DMS79 (cell line): ENCODE measurements at places on chromosomes 12 and 14.

DNA sequence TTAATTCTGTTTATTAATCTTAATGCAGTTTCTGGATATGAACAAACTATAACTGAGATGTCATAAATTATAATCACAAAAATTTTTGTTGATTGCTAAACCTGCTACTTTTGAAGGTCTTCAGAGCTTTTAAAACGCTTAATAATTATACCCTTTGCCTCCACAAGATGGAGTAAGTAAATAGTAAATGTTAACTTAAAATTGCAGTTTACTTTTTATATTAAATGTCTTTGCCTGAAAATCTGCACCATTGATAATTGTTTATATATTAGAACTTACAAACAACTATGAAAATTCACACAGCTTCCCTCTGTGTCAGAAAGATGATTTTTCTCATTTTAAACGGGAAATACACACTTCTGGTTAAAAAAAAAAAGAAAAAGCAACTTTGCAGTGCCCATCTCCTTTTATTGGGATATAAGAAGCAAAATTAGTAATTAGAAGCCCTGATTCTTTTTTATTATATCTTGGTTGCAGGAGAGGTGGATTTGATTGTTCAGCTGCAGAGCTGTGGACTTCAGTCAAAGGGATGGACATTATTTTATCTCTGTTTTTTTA is 35.6 kb downstream of the SCFD1 start:
- DNase-seq = no peak

- DNase-seq = no peak
Observed at GRCh38 chr14:87888136-87888999, 104.6 kb downstream of the GALC start.

DNA sequence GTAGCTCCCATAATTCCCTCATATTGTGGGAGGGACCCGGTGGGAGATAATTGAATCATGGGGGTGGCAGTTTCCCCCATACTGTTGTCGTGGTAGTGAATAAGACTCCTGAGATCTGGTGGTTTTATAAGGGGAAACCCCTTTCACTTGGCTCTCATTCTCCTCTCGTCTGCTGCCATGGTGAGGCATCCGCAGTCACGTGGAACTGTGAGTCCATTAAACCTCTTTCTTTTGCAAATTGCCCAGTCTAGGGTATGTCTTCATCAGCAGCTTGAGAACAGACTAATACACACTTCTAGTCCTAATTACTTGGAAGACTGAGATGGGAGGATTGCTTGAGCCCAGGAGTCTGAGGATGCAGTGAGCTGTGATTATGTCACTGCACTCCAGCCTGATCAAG is 64.4 kb downstream of the TMX1 start:
- DNase-seq = no peak

DNA sequence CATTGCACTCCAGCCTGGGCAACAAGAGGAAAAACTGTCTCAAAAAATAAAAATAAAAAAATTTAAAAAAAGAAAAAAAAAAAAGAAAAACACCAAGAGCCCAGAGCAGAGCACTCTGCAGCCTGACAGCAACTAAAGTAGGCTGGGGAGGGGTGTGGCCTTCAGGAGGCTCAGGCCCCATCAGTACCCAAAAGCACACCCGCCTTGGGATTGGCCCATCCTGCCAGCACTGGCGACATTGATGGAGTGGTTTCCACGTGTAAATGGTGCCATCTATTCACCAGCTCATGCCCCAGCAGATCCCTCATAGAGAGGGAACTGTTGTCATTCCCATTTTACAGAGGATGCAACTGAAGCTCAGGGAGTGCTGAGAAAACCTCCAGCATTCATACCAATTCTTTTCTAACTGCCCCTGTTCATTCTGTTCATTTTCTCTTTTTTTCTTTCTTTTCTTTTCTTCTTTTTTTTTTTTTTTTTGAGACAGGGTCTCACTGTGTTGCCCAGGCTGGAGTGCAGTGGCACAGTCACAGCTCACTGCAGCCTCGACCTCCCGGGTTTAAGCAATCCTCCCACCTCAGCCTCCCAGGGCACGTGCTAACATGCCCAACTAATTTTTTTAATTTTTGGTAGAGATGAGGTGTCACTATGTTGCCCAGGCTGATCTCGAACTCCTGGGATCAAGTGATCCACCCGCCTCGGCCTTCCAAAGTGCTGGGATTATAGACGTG is 89.3 kb downstream of the IRF2BPL start:
- no peak for DNase-seq

- no peak for DNase-seq
Observed at GRCh38 chr12:111757361-111758119, 9.2 kb upstream of the ALDH2 start.

- no peak for DNase-seq
Observed at GRCh38 chr14:27427796-27428195, 830.0 kb upstream of the NOVA1 start.

DNA sequence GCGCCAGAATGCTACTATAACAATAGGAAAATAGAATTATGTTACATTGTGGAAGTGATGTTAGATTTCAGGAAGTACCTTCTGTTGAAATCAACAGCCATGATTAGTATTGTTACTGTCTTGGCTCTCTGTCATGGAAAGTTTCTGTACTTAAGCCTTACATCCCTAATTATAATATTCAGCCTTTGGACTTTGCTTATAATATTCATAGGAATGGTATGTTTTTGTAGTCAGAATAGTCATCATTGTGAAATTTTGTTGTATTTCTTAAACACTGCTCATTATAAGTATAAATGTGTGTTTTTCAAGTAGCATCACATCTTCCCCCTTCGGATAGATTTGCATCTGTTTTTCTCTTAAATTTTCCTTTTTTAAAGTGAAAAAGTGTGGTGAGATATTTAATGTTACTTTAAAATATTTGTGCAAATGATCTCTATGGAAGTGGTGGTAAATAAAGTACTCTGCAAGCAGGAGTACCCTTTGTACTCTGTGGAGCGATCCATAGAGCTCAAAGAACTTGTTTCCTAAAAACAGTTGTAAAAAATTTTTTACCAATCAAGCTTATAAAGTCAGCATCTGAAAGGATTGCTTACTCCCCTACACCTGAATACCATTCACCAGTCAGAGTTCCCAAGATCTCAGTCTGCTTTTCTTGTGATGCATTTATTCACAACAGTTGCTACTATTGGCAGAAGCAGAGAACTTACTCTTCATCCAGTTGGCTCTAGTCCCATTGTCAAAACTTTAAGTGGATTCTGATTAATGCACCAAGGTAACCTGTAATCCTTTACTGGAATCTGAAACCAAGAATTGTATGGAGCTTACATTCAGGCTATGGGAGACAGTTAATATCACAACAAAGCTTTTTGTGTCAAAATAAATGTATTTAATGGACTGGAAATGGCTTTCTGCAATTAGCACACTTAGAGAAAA is 87.8 kb downstream of the RIC8B start:
- DNase-seq = peak; percentile 1

- DNase-seq = peak; percentile 93
Observed at GRCh38 chr14:76918782-76919394, 92.7 kb downstream of the LRRC74A start.

- no peak for DNase-seq
Observed at GRCh38 chr12:32918890-32919801, 22.6 kb upstream of the PKP2 start.

DNA sequence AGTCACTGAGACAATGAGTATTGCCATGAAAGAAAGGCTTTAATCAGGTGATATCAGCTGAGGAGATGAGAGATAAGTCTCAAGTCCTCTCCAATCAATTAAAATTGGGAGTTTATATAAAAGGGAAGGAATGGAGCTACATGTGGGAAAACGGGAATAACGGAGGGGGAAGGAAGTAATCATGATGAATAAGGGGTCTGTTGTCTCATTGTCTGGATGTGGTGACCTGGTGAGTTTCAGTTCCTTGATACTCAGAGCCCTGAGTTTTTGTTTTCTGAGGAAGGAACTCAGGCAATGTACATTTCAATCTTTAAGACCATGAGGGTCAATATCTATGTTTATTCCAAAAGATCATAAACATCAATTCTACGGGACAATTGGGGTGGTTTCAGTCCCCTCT is 198.8 kb downstream of the KITLG start:
- no peak for DNase-seq

DNA sequence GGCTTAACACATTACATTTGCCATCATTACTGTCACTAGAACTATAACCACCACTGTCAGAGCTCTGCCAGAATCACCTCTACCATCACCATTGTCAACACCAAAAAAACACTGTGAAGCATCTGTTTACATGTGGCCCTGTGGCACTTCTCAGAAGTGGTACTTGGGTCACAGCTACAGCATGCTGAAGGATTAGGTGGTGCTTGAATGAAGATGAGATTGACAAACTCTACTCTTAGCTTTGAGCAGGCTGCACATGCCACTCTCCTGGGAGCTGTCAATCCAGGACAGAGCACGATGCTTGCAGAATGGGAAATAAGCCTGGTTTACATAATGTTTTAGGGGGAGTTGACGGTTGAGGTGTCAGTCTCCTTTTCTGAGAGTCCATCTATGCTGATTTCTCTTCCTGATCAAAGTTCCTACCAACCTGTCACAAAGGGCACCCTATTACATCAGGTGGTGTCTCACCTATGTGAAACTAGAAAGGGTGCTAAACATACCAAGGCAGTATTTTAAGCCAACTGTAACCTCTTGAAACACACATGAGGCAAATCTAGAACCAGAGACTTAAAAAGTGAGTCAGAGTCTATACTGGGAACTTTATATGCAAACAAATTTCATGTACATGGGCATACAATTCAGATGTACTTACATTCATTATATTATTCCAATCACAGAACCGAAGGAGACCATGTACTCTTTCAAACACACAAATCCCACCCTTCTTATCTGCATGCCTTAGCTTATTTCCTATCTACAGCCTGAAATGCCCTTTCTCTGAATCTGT is 258.7 kb downstream of the EMP1 start:
- DNase-seq = peak; percentile 87

DNA sequence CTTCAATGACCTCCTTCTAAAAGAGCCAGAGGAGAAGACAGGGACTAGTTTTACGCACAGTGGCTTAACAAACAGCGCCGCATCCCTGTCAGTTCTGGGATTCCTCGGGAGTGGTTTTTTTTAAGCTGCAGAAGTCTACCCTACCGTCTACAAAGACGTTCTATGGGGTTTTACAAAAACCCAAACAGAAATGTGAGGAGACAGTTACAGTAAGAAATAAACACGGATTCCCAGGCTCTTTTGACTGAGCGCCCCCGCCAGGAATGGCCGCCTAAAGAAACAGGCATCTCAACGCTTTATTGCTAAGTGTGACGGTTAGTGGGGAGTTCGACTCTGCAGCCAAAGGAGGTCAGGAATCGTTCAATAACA is 484 bp downstream of the ALKBH1 start:
- peak; percentile 58 for DNase-seq

DNA sequence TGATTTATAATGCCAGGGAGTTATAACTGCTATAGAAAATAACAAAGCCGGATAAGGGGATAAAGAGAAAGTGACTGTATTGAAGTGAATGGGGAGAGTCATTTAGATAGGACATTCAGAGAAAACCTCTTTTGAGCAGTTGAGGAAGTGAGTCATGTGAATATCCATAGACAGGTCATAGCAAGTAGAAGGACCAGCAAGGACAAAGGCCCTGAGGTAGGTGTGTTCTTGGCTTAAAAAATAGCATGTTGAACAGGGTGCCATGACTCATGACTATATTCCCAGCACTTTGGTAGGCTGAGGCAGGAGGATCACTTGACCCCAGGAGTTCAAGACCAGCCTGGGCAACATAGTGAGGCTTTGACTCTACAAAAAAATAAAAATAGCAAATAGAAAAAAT is 51.5 kb upstream of the RAP1B start:
- no peak for DNase-seq

GRCh38 chr14:95516554-95517181 is at the start of gene SYNE3:
Gene SYNE3, minus strand, starts transcription at chr14:95516650. Its CDS starts 40,829 bp downstream, at chr14:95475821.
- no peak for DNase-seq

DNA sequence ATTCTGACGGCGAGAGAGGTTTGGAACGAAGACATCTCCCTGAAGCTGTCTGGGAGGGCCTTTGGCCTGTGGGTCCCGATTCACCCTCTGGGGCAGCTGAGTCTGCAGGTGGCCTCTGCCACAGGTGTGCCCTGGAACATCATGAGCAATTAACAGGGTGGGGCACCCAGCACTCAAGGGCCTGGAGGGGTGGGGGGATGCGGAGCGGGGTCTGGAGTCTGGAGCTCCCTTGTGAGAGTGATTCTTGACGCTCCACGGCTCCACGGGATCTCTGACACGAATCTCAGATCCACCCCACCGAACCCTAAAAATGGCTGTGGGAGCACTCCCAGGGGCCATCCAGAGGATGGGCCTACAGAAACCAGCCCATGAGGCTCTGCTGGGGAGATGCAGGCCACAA is 8.3 kb downstream of the ITPK1 start:
- no peak for DNase-seq

DNA sequence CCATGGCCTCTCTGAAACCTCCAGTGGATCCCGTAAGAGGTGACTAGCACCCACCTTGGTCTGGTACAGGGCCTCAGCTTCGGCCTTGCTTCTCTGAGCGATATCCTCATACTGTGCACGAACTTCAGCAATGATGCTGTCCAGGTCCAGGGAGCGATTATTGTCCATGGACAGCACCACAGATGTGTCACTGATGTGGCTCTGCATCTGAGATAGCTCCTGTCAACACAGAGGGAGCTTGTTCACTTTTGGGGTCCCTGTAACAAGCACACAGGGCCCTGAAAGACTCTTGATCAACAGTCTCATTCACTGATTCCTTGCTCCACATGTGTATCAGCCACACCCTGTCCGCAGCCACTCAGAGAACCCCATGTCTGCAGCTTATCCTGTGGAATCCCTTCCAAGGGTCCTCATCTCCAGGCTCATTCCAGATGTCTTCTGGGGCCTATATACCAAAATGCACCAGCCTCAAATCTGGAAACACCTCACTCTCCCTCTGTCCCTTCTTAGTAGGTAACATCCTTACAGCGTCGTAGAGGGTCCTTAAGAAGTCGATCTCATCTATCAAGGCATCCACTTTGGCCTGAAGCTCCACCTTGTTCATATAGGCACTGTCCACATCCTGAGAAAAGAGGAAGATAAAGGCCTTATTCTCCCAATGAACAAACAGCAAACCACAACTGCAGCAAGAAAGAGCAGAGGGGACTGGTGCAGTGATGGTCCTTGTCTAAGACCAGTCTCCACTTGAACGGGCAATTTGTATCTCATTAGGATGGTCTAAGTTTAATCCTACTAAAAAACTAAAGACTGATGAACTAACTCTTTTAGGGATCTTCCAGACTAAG is 3.5 kb downstream of the KRT3 start:
- DNase-seq = no peak

GRCh38 chr12:110310763-110311162 is 29.7 kb downstream of the ATP2A2 start:
- DNase-seq = no peak

DNA sequence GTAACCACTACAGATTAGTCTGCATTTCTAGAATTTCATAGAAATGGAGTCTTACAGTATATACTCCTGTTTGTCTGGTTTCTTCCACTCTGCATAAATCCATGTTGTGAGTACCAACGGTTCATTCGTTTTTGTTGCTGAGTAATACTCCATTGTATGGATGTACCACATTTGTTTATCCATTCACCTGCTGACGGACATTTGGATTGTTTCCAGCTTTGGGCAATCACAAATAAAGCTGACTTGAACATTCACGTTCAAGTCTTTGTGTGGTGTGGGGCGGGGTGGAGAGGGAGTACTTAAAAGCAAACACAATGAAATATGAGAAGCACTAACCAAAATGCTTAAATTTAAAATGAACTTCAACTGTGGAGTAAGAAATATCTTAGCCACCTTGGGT is 7.1 kb downstream of the HECTD4 start:
- DNase-seq = peak; percentile 3

GRCh38 chr12:80892597-80893445 is 44.9 kb downstream of the LIN7A start:
- DNase-seq = no peak
